ENCODE measurements at places on chromosomes 2 and 18. TPM values are rescaled to one million over a fixed set of nuclear protein-coding genes. Genes with fewer than 3 reads are reported as not detected.

The DAPL1 gene
- total RNA-seq = not detected

The DUSP19 gene
- total RNA-seq = 1.1 TPM

The TCF23 gene
- not detected for total RNA-seq

The TDRD15 gene
- not detected for total RNA-seq

The TSHZ1 gene
- total RNA-seq = 32.8 TPM

The NEB gene
- 1.7 TPM for total RNA-seq

The C2orf15 gene
- 5.7 TPM for total RNA-seq

The GPR55 gene
- 10.4 TPM for total RNA-seq
